ENCODE measurements at places on chromosomes 1 and 21.

DNA sequence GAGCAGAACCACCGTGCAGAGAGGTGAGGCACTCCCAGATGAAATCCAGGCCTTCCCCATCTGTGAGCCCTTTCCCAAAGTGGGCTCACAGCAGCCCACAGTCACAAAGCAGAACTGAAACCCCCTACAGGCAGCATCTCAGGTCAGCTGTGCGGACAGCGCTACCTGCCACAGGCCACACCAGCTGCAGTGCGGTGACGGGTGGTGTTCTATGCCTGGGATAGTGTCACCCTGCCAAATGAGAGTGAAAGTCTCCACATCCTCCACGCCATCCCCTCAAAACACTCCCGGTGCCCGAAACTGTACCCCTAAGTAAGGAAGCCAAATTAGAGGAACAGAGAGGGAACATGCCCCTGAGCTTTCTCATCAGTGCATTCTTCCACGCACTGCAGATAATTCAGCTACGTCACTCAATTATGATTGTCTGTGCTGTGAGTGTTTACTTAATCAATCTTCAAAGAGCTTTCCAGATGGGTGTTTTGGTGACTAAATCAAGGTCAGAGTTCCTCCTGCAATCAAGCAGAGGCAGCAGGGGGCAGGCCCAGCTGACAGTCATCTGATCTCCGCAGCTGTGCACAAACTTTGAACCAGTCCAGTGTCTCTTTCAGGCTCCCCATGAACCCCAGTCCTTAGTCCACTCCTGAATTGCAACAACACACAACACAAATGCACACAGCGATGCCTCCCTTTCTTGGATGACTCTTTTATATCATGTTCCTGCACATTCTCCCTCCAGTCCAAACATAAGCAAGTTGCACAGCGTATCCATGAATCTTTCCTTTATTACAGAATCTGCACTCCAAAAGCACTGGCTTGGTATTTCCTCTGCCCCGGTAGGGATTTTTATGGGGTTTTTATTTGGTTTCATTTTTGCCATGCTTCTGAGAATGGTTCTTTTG lies 150.0 kb downstream of the TOMM20 start:
- no peak for DNase-seq

- DNase-seq = no peak
Measured at GRCh38 chr1:101849356-101849755, 147.4 kb downstream of the OLFM3 start.

- DNase-seq = peak; percentile 79
Measured at GRCh38 chr1:183023146-183023600, at the start of gene LAMC1. LAMC1 (plus strand) TSS chr1:183023420; CDS start chr1:183023717, 297 bp downstream.

DNA sequence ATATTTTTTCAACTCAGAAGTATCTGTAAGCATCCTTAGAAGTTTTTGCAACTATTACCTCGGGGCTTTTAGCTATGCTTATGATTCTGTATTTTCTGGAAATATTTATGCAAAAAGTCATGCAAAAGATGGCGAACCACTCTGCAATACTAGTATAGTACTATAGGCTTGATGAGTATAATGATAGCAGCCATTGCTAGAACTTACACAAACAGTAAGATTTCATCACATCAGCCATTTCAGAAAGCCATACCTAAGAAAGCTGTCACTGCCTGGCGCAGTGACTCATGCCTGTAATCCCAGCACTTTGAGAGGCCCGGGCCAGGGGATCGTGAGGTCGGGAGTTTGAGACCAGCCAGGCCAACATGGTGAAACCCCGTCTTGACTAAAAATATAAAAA lies 227.1 kb downstream of the LRRC7 start:
- DNase-seq = no peak

GRCh38 chr1:36154765-36155407 lies 1.1 kb upstream of the MAP7D1 start:
- no peak for DNase-seq

DNA sequence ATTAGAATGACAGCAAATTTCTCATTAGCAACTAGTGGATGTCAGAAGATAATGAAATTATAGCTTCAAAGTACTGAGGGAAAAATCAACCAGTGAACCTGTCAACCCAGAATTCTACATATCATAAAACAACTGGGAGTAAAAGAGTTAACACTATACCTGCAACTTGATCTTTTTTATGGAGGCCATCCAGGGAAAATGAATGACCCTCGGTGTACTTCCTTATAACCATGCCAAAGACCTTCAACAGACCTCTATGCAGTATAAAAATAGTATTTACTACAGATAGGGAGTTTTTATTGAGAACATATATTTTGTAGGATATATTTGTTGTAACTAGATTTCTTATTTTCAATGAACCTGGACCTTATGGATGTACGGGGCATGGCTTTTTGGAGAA lies 392.5 kb upstream of the ZRANB2 start:
- no peak for DNase-seq

DNA sequence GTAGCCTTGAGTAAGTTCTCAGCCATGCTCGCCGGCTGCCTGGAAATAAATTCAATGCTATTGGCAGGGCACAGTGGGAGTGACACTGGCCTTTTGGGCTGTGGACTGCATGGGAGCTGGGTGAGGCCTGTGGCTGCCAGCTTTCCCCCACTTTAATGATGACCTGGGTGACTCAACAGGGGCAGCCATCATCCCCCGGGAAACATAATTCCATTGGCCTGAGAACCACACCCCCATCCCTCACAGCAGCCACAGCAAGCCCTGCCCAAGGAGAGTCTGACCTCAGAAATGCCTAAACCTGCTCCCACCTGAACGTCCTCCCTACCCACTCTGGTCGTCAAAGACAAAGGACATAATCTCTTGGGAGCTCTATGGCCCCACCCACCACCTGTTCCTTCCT lies 384.0 kb downstream of the LTN1 start:
- DNase-seq = no peak

- DNase-seq = no peak
Measured at GRCh38 chr1:101996825-101997465, at the start of gene OLFM3. OLFM3 (minus strand) TSS chr1:101996926.

Data from ascending aorta (tissue), 2 donors.